AG04450 (cell line): ENCODE measurements at places on chromosomes 1 and 21.
A peak's percentile ranks its signal among the peaks of the same experiment; 100 is the strongest.

GRCh38 chr1:3820316-3820715, 24.0 kb upstream of the LRRC47 start:
- DNase-seq = no peak

- DNase-seq = no peak
Measured at GRCh38 chr1:1135339-1136136, 19.6 kb upstream of the C1orf159 start.

- DNase-seq = peak; percentile 58
Measured at GRCh38 chr1:3618881-3619671, 5.7 kb upstream of the TPRG1L start.

- no peak for DNase-seq
Measured at GRCh38 chr21:41079159-41079558, 88.8 kb upstream of the BACE2 start.

DNA sequence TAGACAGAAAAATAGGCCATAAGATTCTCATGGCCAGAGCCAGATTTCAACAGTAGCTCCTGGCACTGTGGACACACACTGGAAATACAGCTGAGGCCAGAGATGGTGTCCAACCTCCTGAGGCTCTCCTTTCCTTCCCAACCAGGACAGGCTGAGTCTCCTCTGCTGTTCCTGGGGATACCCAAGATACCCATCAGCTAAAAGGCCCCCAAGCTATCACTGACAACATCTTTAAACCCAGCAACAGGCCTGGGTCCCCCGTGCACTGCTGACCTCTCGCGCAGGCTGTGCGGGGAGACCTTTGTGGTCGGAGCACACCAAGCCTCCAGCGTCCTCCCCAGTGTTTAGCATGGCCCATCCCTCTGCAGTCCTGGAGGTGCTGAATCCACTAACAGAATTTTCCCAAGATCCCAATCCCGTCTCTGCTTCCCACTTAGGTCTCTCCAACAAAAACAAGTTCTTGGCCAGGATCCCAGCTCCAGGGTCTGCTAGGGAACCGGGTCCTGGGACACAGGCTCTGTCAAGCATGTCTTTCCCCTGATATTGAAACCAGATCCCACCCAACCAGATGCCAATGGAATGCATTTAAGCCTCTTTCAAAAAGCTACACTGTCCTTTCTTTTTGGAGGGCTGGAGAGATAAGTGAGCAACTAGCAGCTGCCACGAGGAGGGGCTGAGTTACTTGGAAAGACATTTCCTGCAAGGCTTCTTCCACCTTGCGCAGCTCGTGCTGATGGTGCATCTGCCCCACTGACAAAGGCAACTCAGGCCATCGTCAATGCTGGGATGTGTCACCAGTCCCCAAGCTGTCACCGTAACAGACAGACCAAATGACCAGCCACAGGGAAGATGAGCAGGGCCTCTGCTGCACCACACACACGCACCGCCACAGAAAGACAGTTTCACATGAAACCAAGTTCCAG, 73.2 kb downstream of the BCAR3 start:
- DNase-seq = no peak

GRCh38 chr1:41608211-41608610, 123.7 kb upstream of the EDN2 start:
- no peak for DNase-seq
